ENCODE measurements at places on chromosomes 6 and 20.

DNA sequence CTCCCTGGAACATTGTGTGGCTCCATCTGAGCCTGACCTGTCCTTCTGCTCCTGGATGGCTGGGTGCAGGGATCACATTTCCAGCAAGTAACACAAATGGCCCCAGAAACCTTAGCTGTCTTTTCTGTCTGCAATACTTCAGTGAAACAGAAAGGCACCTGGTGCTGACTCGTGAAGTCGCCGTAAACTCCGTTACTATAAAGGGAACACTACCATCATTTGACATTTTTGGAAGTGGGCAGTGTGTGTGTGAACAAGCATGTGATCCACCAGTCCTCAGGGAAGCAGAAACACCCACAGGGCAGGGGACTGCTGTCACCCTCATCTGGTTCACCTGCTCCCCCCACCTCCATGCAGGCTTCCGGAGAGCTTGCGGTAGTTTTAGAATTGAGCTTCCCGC is 23.9 kb downstream of the SERPINB6 start:
- DNase-seq = no peak

- DNase-seq = no peak
Observed at GRCh38 chr6:25476126-25476525, 175.9 kb upstream of the SCGN start.

DNA sequence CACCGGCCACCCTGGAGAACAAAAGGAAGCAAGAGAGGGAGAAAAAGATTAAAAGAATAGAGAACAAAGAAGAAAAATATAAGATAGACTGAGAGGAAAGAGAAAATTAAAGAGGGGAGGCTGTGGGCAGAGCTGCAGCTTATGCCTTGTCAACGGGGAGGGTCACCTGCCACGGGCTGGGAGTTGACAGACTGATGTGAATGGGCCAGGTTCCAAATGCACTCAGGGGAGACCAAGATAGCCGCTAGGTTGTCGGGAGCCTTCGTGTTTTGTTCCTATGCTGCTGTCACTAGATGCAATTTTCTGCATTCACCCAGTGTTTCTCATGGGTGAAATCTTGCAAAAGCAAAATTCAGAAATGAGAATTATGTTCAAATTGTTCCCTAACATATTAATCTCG is 119.6 kb upstream of the MTHFD1L start:
- no peak for DNase-seq

DNA sequence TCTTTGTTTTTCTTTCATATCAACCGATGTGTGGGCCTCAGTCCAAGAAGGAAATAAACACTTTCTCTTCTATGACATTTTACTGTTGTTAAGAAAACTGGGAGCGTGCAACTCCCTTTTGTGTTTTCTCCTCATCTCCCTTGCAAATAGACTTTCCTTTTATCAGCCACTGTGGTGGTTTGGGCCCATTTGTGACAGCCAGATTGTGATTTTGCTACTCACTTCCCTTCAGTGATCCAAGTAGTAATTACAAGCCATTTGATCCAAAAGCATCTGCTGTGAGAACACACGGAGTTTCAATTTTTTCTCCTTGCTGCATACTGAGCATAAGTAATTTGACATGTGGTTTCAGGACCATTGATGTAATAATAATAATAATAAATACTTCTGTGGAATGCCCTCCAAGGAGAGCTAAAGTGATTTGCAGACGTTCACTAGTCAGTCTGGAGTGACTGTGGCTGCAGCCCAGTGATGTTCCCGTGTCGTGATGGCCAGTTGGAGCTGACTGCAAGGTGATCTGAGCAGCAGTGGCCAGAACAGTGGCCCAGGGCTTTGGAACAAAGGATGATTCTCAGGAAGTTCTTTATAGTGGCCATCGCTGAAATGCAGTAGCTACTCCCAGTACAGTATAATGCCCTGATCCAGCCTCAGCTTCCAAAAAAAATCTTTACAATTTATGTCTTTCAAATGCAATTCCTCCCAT is 91.9 kb upstream of the CLDN20 start:
- no peak for DNase-seq

GRCh38 chr6:22010102-22010501 is 286.7 kb downstream of the PRL start:
- no peak for DNase-seq

- DNase-seq = no peak
Observed at GRCh38 chr6:42629845-42630244, 66.0 kb downstream of the UBR2 start.

GRCh38 chr6:105178110-105178509 is 1.7 kb downstream of the POPDC3 start:
- no peak for DNase-seq

DNA sequence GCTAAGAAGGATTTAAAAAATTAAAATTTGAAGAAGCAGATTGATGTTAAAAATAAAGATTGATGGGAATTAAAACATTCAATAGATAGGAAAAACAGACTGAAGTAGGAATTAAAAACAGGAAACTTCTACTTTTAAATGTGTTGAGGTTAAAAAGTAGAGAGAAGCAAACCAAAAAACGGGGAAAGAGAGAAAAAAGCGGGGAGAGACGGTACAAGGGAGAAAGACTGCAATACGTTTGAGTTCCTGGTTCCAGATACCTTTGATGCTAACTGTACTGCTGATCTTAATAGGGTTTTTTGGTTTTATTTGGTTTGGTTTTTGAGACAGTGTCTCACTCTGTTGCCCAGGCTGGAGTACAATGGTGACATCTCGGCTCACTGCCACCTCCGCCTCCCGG is 27.0 kb downstream of the LOC128125822 start:
- no peak for DNase-seq

- no peak for DNase-seq
Observed at GRCh38 chr6:89834884-89835792, 5.5 kb downstream of the CASP8AP2 start.

GRCh38 chr6:7041511-7042026 is 66.2 kb upstream of the RREB1 start:
- no peak for DNase-seq

- DNase-seq = no peak
Observed at GRCh38 chr20:15071085-15071808, 733.8 kb upstream of the FLRT3 start.

DNA sequence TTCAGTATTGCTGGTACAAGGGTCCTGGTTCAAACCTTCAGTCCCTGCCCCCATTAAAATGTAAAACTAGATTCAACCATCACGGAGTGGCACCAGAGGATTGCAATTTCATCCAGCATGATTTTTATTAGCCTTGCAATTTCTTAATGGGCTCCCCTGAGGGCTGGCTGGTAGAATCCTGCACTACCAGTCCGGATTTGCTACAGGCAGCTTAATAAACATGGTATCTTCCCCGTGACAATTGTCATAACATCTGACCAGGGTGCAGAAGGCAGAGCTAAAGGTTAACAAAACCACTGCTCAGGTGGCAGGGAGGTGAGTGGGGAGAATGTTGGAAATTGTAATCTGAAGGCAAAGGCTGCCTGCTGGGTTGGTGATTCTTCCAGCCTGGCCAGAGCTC is 94.5 kb downstream of the PKHD1 start:
- DNase-seq = no peak

- DNase-seq = no peak
Observed at GRCh38 chr6:80689716-80690395, 583.4 kb downstream of the BCKDHB start.

DNA sequence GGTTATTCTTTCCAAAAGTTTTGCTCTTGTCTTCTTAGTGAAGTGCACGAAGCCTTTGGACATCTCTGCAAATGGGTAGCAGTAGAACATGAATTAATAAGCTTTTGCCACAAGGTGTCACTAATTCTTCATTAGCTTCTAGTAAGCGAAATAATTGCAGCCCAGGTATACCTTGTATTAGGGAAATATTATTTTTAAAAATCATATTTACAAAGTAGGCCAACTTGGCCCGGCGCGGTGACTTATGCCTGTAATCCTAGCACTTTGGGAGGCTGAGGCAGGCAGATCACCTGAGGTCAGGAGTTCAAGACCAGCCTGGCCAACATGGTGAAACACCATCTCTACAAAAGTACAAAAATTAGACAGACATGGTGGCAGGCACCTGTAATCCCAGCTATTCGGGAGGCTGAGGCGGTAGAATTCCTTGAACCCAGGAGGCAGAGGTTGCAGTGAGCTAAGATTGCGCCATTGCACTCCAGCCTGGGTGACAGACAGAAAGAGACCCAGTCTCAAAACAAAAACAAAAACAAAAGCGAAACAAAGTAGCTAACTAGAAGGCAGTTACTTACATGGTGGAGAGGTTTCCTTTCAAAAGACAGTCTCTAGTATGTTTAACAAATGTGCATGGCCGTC is 8.8 kb upstream of the RSPH3 start:
- DNase-seq = peak; percentile 40

Data from SW480 (cell line).